ENCODE measurements at places on chromosomes 16 and 17. TPM values are rescaled to one million over a fixed set of nuclear protein-coding genes. Genes with fewer than 3 reads are reported as not detected.

Gene KRTAP4-1
- 0.30 TPM for total RNA-seq

Gene ATP2C2
- total RNA-seq = 0.14 TPM

Gene STAT5B
- total RNA-seq = 30.7 TPM

Gene FBXW10B
- total RNA-seq = 3.5 TPM

Gene PDILT
- not detected for total RNA-seq

Gene FOXN1
- total RNA-seq = 0.02 TPM

Gene FOXO3B
- 5.7 TPM for total RNA-seq

Gene SULT1A3
- 6.5 TPM for total RNA-seq

Gene GGNBP2
- total RNA-seq = 65.3 TPM

Gene HSD17B2
- total RNA-seq = not detected

Gene MYL11
- not detected for total RNA-seq

Gene BAIAP3
- total RNA-seq = 0.79 TPM

Gene ZNF469
- 14.2 TPM for total RNA-seq

Gene VMP1
- 152 TPM for total RNA-seq

Gene CCL16
- not detected for total RNA-seq

Gene TBC1D3K
- not detected for total RNA-seq

Gene GDPD3
- 2.1 TPM for total RNA-seq

Gene TEKT3
- 0.19 TPM for total RNA-seq

Gene MT4
- total RNA-seq = not detected

Gene ZNF75A
- 12.1 TPM for total RNA-seq

Gene NPIPA8
- 0.87 TPM for total RNA-seq

Gene ZNF287
- 14.4 TPM for total RNA-seq

Gene MYH8
- total RNA-seq = not detected

Gene C16orf95
- 3.8 TPM for total RNA-seq

Gene ZNF423
- total RNA-seq = 0.16 TPM

Gene NPIPA3
- total RNA-seq = 1.1 TPM

Gene VAMP2
- 27.7 TPM for total RNA-seq

Gene ABHD15
- total RNA-seq = 20.8 TPM

Gene PLA2G10
- not detected for total RNA-seq

Gene OGFOD3
- 25.8 TPM for total RNA-seq

Gene ZFP3
- 0.89 TPM for total RNA-seq

Gene C16orf74
- total RNA-seq = 16.5 TPM

Gene HCRT
- not detected for total RNA-seq

Gene PPP1R1B
- total RNA-seq = not detected

Gene PPP1R27
- 0.22 TPM for total RNA-seq

Gene CASKIN1
- total RNA-seq = 0.67 TPM

Gene AGRP
- not detected for total RNA-seq

Gene ACSM5
- not detected for total RNA-seq

Gene VPS25
- total RNA-seq = 127 TPM
